Activated effector memory CD4-positive, alpha-beta T cell treated with Interleukin-2 at 50 U/mL for 16 hours (primary cell): ENCODE measurements at places on chromosomes 6 and 20.

DNA sequence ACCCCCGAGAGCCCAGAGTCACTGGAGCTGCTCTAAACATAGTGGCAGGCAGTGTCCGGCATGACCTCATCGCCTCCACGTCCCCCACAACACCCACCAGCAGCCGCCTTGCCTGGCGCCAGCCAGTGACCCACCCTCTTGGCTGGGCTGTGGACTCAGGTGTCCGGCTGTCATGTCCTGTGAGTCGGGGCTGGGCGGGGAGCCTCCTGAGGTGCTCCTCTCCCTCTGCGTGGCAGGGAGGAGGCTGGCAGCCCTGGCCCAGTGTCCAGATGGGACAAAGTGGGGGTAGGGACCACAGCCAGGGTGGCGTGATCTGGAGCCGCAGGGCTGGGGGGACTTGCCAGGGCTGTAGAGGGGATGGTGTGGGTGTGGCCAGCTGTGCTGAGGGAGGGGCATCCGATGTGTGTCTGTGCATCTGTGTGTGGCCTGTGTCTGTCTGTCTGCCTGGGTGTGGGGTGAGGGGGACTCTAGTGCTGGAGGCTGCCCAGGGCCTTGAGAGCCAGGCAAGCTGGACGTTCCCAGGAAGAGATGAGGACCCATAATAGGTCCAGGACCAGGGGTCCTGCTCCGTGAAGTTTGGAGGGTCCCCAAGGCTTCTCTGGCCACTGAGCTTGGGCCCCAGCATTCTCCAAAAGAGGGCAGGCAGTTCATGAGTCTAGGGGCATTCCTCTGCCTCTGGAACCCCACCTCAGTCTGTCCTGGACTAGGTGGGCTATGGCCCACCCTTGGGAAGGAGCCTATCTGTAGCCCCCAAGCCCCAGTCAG, 2.3 kb upstream of the SOX18 start:
- DNase-seq = no peak

- DNase-seq = no peak
These were observed 21.7 kb downstream of the ZBP1 start for GRCh38 chr20:57598491-57598890.

DNA sequence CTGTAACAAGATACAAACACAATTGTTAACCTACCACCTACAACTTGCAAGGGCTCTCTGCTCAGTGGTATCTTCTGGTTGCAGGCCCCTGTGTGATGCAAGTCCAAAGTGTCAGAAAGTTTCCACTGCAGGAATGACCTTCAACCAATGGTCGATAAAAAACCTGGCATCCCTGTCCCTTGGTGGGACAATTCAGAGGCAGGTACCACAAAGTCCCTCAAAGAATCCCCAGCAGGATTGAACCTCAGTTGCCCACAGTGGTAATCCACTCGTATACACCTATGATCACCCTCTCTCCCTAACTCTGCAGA, 15.9 kb downstream of the GLO1 start:
- DNase-seq = no peak

- no peak for DNase-seq
These were observed 41.3 kb upstream of the NAA20 start for GRCh38 chr20:19975901-19976300.

DNA sequence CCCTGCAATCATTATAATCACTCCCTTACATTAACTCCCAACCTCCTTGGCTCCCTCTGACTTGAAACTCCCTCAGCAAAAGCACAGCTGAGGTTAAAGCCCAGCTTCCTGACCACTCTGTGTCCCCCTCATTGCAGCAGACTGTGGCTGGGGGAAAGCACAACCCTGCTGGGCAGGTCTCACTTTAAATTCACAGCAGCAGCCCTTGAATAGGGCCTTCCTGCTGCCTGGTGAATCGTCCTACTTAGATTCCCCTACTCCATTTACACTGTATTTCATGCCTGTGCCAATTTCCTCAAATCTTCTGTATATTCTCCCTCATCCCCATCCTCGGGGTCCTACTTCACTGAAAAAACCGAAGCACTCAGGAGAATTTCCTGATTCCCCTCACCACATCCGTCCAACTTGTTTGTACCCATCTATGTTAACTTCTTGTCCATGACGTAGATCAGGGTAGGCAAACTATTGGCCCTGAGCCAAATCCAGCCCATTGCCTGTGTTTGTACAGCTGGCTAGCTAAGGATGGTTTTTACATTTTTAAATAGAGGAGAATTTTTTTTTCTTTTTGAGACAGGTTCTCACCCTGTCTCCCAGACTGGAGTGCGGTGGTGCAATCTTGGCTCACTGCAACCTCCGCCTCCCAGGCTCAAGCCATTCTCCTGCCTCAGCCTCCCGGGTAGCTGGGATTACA, 31.5 kb upstream of the GCM1 start:
- no peak for DNase-seq

DNA sequence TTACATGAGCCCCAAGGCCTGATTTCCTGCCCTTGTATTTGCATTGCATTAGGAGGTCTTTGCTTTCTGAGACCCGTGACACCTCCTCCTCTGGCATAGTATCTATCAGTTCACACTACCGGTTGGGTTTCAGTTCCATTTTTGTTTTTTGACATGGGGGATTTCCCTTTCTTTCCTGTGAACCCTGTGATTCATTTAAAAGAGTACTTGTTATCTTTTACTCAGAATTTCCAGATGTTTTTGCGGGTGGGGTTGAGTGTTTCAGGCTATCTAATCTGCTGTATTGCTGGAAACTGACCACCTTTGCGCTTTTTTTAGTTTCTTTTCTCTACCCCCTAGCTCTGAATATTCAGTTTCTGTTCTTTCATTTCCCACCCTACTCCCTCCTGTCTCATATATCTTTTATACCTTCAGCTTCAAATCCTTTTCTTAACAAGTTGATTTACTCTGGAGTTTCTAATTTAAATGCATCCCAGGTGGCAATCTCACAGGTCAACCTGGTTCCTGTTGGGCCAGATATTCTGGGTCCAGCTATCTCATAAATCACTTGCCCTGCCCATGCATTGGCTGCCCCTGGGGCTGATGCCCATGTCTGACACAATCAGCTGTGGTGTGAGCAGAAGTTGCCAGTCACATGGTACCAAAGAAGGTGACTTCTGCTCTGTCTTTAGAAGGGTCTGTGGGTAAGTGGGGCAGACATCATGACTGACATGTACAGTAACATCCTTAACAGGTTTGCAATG, 14.3 kb upstream of the NCOA3 start:
- no peak for DNase-seq

GRCh38 chr20:49768204-49769047, 44.2 kb upstream of the SLC9A8 start:
- no peak for DNase-seq

GRCh38 chr6:168030908-168031307, 33.4 kb downstream of the KIF25 start:
- no peak for DNase-seq
